Stimulated activated CD8-positive, alpha-beta memory T cell treated with anti-CD3 and anti-CD28 coated beads, Interleukin-15, amount 100 ng/mL, for 4 hours (primary cell): ENCODE measurements at places on chromosomes 5 and 9.

GRCh38 chr9:99516657-99517049 is 294.6 kb downstream of the SEC61B start:
- DNase-seq: no peak

GRCh38 chr9:124652615-124653393 is 118.3 kb downstream of the NR6A1 start:
- DNase-seq: no peak

DNA sequence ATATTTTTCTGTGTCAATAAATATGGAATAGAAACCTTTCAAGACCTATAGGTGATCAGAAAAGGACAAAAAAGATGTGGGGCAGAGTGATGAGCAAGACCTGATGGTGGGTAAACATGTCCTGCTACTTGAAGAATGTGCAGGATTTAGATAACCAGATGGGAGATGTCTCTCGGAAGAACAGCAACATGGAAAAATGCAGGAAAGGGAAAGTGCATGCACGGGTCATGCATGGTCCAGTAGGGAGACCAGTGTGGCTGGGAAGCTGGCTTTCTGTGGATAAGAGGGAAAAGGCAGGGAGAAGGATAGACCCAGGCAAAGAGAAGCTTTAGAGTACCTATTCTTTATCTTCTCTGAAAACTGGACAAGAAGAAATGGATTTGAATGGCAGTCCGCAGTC is 7.1 kb upstream of the CAST start:
- no peak for DNase-seq

DNA sequence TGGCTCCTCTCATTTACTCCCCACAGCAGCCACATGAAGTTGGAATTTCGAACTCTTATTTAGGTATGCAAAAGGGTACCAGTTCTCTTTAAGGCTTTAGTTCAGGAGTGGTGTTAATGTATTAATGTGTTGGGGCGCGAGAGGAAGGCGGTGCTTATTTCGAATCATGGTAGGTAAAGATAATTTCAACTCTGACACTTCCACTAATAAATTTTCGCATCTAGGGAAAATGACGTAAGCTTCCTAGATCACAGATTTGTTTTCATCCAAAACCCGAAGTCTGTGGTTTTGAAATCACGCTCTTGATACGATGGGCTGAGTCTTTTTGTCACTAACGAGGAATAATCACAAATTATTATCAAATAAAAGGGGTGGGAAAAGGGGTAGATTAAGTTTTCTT is 681 bp downstream of the PPWD1 start:
- DNase-seq: no peak

DNA sequence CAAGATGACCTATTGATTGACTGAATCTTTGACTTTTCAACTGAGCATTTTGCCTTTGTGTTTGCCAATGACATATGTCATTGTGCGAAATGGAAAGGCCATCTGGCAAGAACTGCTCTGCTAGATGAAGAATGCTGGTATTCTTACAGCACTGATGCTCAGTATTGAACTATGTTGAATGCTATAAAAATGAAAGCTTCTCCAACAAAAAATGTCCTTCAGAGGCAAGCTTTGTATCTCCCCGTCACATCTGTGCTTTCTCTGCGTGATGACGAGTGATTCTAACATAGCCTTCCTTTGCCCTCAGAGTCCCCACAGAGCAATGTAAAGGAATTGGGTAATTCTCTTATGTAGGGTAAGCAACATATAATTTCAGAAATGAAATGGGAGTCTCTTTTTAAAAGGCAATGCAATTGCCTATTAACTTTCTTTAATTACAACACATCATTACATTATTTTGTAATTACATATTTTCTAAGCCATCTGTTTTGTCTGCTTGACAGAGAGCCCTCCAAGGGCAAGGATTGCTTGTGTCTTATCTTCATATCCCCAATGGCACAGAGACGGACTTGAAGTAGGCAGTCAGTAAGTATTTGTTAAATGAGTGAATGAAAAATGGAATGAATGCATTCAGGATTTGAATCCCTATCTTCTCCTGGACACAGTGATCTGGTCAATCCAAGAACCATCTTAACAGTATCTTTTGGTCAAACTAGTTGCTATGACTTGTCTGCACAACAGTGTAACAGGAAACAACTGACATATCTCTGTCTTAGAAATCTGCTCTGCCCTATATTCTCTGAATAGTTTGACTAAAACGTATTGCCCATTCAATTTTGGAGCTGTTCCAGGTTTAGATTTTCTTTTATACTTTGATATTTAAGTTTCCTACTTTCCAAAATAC is 46.1 kb downstream of the ENC1 start:
- DNase-seq: no peak

- DNase-seq: no peak
These were observed 915.7 kb downstream of the EFNA5 start for GRCh38 chr5:106755066-106755465.

GRCh38 chr9:136082496-136083361 is 12.4 kb downstream of the NACC2 start:
- no peak for DNase-seq

GRCh38 chr5:148828511-148829247 is 2.3 kb downstream of the ADRB2 start:
- DNase-seq: no peak

DNA sequence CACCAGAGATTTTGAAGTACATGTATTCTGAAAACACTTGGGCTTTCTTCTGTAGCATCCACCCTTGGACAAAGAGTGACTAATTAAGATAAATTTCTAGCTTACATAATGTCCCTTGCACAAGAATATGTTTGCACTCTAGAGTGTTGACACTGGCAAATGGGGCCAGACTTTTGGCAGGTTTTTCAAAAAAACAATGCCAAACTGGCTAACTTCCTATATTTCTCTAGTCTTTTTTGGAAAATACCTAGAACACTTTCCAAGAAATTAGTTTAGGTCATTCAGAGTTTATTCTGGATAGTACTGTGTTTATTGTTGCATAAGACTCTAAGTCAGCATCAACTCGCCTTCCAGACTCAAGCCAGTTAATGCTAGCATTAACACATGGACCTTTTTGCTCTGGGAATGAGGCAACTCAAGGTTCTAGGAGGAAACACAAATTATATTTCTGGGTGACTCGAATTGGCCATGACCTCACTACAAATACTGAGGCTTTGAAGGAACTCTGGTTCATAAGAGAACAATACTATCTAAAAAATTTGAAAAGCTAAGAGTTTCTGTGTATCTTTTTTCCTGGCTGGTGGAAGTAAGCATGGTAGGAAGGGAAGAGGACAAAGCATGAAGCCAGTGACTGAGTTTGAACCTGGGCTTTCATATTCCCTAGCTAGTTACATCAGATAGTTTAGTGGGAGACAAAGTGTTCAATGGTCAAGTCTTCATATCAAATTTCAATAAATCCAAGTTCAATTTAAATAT is 101.6 kb downstream of the NREP start:
- DNase-seq: no peak

GRCh38 chr5:132190161-132190817 is 37.4 kb downstream of the P4HA2 start:
- no peak for DNase-seq

DNA sequence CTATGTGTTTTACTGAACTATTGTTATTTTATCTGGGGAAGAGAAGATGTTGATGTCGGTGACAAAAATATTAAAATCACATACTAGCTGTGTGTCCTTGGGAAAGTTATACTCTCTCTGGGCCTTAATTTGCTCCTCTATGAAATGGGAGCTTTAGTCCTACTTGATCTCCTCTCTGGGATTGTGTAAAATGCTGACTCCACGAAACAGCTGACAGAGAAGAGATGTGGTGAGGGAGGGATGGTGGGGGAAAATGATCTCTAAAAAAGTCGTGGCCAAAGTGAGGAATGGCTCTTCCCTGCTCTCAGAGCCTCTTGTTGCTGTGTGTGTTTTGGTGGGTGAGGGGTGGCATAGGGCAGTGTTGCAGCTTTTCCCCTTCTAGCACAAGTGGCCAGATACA is 173.7 kb downstream of the MELK start:
- no peak for DNase-seq

DNA sequence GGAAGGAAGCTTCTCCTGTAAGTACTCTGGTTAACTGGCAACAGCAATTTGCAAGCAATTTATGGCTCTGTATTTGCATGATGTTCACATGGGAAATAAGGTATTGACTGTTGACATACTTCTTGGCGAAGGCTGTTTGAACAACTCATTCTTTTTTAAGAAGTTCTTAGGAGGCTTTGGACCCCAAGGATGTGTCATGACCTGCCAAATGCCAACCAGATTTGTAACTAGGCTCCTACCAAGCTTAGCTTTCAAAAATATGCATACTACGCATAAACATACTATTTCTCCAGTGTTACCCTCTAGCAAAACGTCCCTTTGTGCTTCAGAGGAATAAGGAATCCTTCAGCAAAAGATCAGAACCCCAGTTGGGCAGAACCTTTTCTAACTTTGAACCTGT is 165.2 kb upstream of the MSX2 start:
- no peak for DNase-seq

GRCh38 chr9:136338511-136338910 is 11.2 kb downstream of the GPSM1 start:
- DNase-seq: no peak

DNA sequence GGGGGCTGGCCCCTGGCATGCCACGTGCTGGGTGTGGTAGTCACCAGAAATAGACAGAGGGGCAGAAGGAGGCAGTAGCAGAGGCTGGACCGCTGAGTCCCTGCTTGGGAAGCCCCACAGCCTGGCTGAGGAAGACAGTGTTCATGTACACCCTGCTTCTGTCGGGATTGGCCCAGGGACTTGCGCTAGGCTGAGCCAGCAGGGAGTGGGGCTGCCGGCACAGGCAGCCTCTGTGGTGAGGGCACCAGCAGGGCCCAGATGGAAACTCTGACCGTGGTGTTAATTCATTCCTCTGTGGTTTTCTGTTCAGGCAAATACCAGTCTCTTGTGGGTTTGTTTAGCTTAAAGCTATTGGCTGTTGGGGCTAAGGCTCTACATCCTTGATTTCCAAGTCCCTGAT is 108.6 kb upstream of the RAD23B start:
- DNase-seq: no peak

GRCh38 chr9:98874721-98875255 is 67.3 kb downstream of the GALNT12 start:
- no peak for DNase-seq

DNA sequence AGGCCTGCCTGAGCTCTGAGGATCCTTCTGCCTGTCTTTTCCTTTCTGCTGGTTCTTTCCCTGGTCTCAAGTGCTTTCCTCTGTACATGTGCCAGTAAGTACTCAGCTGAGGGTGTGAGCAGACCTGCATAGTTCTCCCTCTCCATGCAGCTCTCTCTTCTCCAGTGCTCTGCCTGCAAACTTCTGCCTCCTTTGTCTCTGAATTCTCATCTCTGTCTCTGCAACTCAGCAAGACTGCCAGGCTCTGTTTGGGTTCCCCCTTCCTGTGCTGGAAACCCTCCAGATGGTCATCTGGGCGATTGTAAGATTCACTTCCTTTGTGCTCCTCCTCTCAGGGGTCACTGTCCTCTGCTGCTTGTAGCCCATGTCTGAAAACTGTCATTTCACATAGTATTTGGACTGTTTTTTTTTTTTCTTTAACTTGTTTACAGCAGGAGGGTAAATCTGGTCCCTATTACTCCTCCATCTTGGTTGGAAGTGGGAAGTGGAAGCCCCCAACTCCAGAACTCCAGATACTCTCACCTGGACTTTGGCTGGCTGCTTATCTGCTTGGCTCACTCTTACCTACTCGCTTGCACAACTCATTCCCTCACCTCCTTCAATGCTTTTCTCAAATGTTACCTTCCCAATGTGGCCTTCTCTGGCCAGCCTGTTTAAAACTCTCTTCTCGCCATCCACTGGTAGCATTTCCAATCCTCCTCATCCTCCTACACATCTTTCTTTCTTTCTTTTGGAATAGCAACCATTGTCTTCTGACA is 175.3 kb upstream of the TBC1D2 start:
- DNase-seq: no peak

- no peak for DNase-seq
These were observed 2.2 kb downstream of the GABRB2 start for GRCh38 chr5:161544350-161544765.

GRCh38 chr5:14946815-14947620 is 75.4 kb upstream of the ANKH start:
- DNase-seq: no peak

- DNase-seq: no peak
These were observed 15.3 kb downstream of the NR2F1 start for GRCh38 chr5:93598091-93599000.

GRCh38 chr5:1220351-1220750 is 4.8 kb upstream of the SLC6A18 start:
- no peak for DNase-seq

GRCh38 chr9:110099236-110100095 is 108.5 kb downstream of the C9orf152 start:
- DNase-seq: no peak

- no peak for DNase-seq
These were observed 74.5 kb downstream of the ADAMTS2 start for GRCh38 chr5:179270581-179271427.

- DNase-seq: no peak
These were observed 12.9 kb upstream of the RHOBTB3 start for GRCh38 chr5:95718203-95718602.

- no peak for DNase-seq
These were observed 7.0 kb downstream of the HNRNPAB start for GRCh38 chr5:178211095-178212048.

- DNase-seq: no peak
These were observed 78.4 kb upstream of the CKMT2 start for GRCh38 chr5:81154725-81155124.

GRCh38 chr9:133166392-133166791 is 2.7 kb upstream of the GBGT1 start:
- DNase-seq: no peak

DNA sequence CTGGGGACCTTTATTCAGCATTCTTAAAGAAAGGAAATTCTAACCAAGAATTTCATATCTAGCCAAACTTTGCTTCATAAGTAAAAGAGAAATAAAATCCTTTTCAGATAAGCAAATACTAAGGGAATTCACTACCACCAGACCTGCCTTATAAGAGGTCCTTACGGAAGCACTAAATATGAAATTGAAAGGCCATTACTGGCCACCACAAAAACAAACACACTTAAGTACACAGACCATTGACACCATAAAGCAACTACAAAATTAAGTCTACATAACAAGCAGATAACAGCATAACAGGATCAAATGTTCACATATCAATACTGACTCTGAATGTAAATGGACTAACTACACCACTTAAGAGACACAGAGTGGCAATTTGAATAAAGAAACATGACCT is 361.4 kb upstream of the POU5F2 start:
- no peak for DNase-seq

- DNase-seq: no peak
These were observed 37.0 kb downstream of the HACD4 start for GRCh38 chr9:20994486-20994885.

GRCh38 chr5:75405296-75405695 is 68.3 kb downstream of the HMGCR start:
- no peak for DNase-seq

GRCh38 chr9:96219026-96219899 is 82.7 kb downstream of the HSD17B3 start:
- DNase-seq: no peak
